ENCODE measurements at places on chromosomes 2 and 18.

- DNase-seq = peak; percentile 49
Measured at GRCh38 chr18:22489704-22490103, 72.0 kb upstream of the CTAGE1 start.

DNA sequence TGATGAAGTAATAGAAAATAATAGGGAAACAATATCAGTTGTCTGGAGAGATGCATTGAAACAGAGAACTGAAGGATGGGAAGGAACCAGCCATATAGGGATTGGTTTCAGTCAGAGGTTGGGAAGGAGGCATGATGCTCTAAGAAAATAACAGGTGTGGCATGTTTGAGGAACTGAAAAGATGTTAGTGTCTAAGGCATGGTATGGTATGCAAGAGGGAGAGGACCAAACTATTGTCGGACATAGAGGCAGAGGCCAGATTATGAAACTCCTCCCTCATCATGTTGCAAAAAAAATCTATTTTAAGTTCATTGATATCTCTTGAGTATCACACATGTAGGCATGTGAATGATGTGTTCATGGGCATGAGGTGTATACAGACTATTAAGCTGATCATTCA is 48.9 kb upstream of the EMILIN2 start:
- no peak for DNase-seq

GRCh38 chr2:236158969-236159777 is 9.0 kb downstream of the GBX2 start:
- DNase-seq = no peak

GRCh38 chr18:24770311-24771024 is 310.0 kb downstream of the HRH4 start:
- no peak for DNase-seq

GRCh38 chr18:48927286-48928080 is 23.3 kb downstream of the SMAD7 start:
- DNase-seq = no peak

DNA sequence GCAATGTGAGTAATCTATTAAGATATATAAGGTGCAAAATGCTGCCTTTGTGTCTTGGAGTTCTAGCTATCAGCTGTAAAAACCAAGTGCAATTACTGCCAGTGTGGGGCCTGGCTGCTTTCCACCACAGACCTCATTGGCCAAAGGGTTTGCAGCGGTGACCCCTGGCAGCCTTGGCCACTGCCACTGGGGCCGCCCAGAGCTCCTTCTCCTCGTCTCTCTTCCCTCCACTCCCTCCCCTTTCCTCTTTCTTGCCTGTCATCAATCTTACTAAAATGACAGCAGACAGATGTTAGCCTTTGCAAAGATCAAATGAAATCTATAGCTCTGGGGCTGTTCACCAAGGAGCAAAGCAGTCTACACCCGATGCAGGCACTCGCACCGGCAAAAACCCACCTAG is 986.3 kb downstream of the BCL11A start:
- DNase-seq = no peak

DNA sequence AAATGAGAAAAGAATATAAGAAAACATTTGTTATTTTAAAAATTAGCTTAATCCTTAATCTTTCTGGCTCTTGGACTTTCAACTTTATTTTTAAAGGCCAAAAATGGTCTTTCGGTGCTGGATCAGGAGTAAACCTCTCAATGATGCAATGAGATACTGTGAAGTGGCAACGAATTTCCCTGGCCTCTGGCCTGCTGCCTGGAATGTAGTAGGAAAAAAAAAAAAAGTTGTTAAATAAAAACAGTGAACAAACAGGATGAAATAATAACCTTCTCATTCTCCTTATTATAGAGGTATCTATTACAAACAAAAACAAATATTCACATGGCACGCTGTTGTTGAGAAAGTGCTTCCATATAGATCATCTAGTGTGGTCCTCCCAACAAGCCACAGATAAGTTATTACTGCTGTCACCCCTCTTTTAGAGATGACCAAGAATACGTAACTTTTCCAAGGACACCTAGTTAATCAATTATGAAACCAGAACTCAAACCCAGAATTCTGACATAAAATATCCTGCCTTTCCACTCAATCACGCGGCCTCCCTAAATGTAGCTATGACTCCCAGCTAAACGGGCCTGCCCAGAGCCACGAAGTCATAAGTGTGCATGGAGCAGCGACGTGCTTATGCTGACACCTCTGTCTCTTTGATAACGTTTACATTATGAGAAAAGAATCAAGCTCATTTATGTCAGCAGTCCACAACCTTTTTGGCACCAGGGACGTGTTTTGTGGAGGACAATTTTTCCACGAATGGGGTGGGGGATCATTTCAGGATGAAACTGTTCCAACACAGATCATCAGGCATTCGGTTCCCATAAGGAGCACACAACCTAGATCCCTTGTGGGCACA is 170.9 kb downstream of the BCL2 start:
- DNase-seq = peak; percentile 75

- DNase-seq = peak; percentile 38
Measured at GRCh38 chr2:27249891-27250651, 12.8 kb downstream of the SLC30A3 start.
